ENCODE measurements at places on chromosomes 1 and 21.

DNA sequence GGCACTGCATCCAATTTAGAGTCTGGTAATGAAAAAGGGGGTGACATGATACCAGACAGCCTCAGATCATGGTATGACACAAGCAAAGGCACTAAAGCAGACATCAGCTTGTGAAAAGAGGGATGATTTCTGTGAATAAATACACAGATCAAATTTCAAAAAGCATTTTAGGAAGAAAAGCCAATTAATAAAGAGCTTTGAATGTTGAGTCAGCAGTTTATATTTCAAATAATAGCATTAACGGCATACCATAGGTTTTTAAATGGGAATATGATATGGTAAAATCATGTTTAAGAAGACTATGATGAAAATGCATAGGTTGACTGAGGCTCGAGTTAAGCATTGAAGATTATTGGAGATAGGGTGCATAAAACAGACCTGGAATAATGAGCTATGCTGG lies 13.5 kb downstream of the KCNT2 start:
- DNase-seq, result no peak

DNA sequence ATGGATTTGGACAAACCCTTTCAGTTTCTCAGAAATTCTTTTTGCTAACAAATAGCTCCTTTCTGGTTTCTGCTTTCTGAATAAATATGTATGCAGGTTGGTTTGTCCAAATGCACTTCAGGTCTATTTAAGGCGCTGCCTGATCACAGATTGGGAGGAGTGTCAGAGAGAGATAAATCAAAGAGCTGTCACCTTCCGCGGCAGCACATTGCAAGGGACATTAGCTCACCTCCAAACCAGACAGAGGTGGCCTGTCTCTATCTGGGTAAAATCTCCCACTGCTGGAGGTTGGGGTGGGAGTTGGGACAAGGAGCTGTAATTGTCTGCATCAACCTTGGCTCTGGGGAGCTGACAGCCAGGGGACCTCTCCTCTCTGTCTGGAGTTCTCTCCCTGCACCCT lies 25.2 kb downstream of the PRAMEF20 start:
- DNase-seq, result no peak

DNA sequence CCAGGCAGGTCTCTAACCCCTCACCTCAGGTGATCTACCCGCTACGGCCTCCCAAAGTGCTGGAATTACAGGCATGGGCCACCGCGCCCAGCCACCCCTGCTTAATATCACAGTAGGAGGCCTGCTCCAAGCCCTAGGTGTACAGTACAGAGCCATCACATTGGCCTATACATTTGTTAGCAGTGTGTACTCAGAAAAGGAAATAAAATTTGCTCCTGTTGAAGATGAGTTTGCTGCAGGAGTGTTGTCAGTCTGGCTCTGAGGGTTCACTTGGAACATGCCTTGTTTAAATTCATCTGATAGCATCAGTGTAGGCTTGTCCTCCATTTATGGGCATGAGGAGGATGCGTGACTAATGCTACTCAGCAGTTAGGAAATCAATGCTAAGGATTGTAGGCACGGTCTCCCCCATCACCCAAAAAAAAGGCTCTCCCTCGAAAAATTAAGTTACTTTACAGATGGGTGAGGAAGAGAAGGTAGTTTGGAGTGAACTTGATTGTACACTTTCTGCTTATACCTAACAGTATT lies 4.6 kb upstream of the ENAH start:
- no peak for DNase-seq

DNA sequence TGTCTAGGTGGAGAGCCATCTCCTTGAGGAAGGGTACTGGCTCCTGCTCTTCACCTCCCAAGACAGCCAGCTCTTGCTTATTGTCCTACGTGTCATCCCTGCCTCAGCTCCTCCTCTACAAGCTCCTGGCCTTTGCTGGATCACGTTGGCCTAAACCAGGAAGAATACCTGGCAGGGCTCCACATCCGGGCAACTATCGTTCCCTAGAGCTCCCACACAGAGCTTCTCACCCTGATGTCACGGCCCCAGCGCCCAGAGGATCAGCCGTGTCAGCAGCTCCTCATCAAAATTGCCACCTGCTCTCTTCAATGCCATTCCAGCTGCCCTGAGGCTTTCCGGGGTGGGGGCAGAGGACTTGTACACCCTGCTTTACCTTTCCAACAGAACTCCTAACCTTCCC lies 1.9 kb upstream of the TPM3 start:
- no peak for DNase-seq

GRCh38 chr1:51120629-51121028 lies 18.6 kb downstream of the C1orf185 start:
- no peak for DNase-seq

All from activated CD4-positive, alpha-beta T cell treated with anti-CD3 and anti-CD28 coated beads for 1 hour (primary cell).